ENCODE measurements at places on chromosomes 4 and X. TPM values are rescaled to one million over a fixed set of nuclear protein-coding genes. Genes with fewer than 3 reads are reported as not detected.

DNA sequence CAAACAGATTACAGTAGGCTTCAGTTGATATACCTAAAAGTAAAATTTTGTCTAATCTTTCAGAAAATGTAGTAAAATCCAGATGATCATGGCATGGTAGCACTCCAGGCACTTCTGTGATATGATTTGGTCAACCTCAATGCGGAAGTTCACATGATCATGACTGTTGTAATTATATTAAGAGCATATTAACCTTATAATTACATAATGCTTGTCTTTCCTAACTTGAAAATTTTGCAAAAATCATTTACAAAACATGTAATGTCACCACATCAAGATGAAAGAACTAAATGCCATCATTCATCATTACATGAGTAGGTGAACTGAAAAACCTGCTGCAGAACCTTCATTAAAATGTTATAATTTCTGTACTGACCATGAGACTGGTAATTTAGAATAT lies 88.1 kb downstream of the MBNL3 start:
- H3K4me3 ChIP-seq, result no peak overlapping the region
- no peak overlapping the region for H3K27ac ChIP-seq
- no peak for DNase-seq
- no peaks in the 10 kb centered on the region for H3K27me3 ChIP-seq
- peaks cover 1% of the 10 kb centered on the region for H3K36me3 ChIP-seq

FAM184B gene
- total RNA-seq, result not detected

DNA sequence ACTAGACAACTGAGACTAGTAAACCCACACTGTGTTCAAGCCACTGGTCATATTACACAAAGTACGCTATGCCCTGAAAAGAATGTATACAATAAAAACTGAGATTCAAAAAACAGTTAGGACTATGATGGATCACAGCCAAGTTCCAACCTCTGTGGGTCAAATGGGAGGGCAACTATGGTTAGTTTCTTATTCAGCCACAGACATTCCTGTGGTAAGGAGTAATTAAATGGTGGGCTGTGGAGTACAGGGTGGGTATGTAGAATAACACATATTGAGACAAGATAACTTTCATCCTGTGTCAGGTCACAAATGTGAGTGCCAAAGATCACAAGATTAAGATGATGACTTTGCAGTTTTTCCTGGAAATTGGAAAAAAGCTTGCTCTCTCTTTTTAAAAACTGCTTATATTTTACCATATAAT lies 167.2 kb downstream of the NPNT start:
- no peak for DNase-seq
- H3K27ac ChIP-seq, result no peak overlapping the region
- no peaks in the 10 kb centered on the region for H3K4me1 ChIP-seq

EREG gene
- not detected for total RNA-seq

- no peak overlapping the region for H3K4me3 ChIP-seq
- H3K27ac ChIP-seq, result no peak overlapping the region
- no peak for DNase-seq
- no peaks in the 10 kb centered on the region for H3K36me3 ChIP-seq
- peaks cover 2% of the 10 kb centered on the region for H3K4me1 ChIP-seq
Measured at GRCh38 chr4:79854856-79855502, 218.1 kb downstream of the ANTXR2 start.

- H3K36me3 ChIP-seq, result no peaks in the 10 kb centered on the region
- no peak overlapping the region for H3K27ac ChIP-seq
- H3K27me3 ChIP-seq, result no peaks in the 10 kb centered on the region
- H3K4me3 ChIP-seq, result no peak overlapping the region
- DNase-seq, result no peak
- H3K4me1 ChIP-seq, result no peaks in the 10 kb centered on the region
Measured at GRCh38 chrX:9182041-9182440, 148.1 kb upstream of the FAM9B start.

NHSL2 gene
- total RNA-seq, result 0.58 TPM

GLA gene
- 44.6 TPM for total RNA-seq

DNA sequence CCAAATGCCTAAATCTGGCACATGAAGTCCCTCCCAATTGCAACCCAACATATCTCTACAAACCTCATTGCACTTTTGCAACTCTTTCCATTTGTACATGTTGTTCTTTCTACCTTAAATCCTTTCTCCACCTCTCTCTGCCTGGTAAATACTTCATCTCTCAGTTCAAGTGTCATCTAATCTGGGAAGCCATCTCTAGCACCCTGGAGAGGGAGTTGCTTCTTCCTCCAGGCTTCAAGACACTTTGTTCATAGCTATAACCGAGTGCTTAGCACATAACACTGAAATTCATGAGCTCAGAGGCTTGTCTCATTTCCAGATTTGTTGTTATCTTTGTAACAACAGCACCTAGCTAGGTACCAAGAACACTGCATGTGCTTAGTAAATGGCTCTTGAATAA lies 114.8 kb upstream of the NAP1L5 start:
- no peaks in the 10 kb centered on the region for H3K27me3 ChIP-seq
- H3K36me3 ChIP-seq, result no peaks in the 10 kb centered on the region
- no peak overlapping the region for H3K27ac ChIP-seq
- DNase-seq, result no peak
- no peaks in the 10 kb centered on the region for H3K4me1 ChIP-seq

GRCh38 chr4:140515423-140515822 lies 8.5 kb upstream of the ELMOD2 start:
- DNase-seq, result no peak
- no peaks in the 10 kb centered on the region for H3K4me1 ChIP-seq
- H3K27me3 ChIP-seq, result peaks cover 7% of the 10 kb centered on the region
- no peak overlapping the region for H3K4me3 ChIP-seq

CXCL3 gene
- not detected for total RNA-seq

Measured in activated CD8-positive, alpha-beta T cell treated with anti-CD3 and anti-CD28 coated beads for 36 hours (primary cell).